ENCODE measurements at places on chromosomes 5 and 9.

GRCh38 chr5:124990723-124991122 is 244.3 kb upstream of the ZNF608 start:
- no peak for DNase-seq

GRCh38 chr5:109152565-109152964 is 257.2 kb downstream of the PJA2 start:
- DNase-seq: no peak

DNA sequence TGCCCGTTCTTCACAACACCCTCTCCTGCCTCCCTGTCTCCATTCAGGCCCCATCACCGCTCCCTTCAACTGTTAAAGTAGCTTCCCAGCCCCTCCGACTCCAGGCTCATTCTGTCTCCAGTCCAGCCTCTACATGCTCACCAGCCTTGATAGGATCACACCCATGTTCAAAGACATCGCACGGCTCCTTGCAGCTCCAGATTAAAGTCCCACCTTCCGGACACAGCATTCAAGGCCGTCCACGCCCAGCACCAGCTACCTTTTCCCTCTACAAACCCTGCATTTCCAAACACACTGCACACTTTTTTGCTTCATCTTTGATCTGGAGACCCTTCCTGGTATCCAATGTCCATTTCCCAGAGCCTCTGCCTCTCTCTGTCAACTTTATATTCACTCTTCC is 6.4 kb downstream of the GABBR2 start:
- no peak for DNase-seq

DNA sequence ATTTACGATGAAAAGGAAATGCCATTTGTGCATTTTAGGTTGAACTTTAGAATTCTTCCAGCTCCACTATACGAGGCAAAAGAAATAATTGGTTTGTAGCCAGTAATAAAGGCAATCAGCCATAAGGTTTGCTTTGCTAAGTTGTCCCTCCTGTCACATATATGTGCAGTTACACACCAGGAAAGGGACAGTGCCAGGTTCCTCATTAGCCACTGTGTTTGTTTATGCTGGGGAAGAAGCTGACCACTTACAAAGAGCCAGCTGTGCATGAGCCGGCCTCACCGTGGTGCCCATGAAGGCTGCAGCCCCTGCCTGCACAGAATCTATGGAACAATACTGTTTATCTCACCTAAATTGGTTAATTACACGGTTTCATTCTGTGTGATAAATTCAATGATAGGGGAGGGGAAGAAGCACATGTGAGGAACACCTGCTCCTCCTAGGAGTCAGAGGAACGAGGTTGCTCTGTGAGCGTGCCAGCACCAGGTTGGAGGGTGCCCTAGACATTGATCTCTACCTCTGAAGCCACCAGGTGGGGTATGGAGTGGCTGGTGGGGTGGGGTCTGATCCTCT is 173.8 kb upstream of the DAP start:
- no peak for DNase-seq

GRCh38 chr5:132263548-132264261 is 6.2 kb downstream of the PDLIM4 start:
- DNase-seq: no peak

DNA sequence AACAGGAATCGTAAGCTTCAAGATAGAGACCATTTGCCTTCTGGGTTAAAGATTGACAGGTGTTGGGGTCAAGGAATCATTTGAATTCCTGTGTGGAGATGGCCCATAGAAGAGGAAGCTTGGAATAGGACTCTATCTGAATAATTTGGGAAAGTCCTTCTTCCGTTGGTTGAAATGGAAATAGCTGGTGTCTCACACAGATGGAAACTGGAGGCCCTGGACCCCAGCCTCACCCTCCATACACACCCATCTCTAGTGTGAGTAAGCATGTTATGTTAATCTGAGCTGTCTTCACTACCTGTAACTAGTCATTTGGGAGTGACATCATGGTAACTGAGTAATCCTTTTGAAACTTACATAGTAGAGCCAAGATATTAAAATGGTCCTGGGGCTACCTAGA is 184.4 kb downstream of the CD180 start:
- DNase-seq: no peak
